ENCODE measurements at places on chromosomes 12 and 14.

DNA sequence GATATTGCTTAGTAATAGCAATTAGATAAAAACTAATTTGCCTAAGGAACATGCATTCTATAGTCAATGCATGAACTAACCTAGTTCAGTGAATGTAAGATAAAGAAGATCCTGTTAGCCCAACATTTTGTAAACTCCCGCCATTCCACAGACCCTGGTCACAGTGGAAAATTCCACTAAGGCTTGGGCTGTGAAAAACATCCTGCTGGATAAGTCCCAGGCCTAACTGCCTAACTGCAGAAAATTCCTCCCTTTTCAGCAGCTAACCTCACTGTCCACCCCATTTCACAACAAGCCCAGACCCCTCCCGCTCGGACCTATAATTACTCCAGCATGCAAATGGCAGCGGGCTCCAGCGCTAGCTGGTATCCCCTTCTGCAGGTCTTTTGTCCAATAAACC lies 97.9 kb upstream of the GARIN6 start:
- DNase-seq: no peak

DNA sequence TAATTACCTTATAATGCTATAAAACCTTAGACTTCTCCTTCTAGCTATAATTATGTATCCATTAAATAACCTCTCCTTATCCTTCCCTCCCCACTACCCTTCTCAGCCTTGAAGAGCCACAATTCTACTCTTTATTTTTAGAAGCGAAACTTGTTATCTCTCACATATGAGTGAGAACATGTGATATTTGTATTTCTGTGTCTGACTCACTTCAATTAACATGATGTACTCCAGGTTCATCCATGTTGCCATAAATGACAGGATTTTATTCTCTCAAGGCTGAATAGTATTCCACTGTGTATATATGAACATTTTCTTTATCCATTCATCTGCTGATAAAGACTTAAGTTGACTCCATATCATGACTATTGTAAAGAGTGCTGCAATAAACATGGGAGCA lies 485.6 kb downstream of the FLRT2 start:
- DNase-seq: no peak

DNA sequence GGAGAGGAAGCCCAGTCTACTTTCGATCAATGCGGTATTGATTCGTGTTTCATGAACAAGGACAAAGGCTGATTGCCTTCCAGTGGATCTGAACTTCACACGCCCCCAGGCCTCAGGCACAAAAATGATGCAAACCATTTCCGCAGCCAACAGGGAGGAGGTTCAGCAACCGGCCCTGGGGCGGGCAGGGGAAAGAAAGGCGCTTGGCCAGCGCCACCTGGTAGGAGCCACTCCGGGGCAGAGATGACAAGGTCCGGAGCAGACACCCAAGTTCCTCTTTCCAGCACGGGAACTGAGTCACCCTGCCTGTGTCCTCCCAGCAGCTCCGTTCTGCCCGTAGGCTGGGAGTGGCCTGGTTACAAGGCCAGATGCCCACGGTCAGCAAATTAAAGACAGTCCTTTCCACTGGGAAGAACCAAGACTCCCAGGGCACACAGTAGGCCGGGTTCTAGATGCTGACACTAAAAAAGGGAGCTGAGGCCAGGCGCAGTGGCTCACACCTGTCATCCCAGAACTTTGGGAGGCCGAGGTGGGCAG lies 136.3 kb downstream of the SCARB1 start:
- no peak for DNase-seq

- DNase-seq: no peak
These were observed 172.6 kb downstream of the PRKCH start for GRCh38 chr14:61494018-61494417.

GRCh38 chr14:39768589-39768988 lies 336.4 kb upstream of the FBXO33 start:
- no peak for DNase-seq

- DNase-seq: no peak
These were observed 52.9 kb downstream of the ACTN1 start for GRCh38 chr14:68926236-68926635.

- no peak for DNase-seq
These were observed 174.7 kb upstream of the DAAM1 start for GRCh38 chr14:59013672-59014298.

- no peak for DNase-seq
These were observed 215.4 kb upstream of the PRICKLE1 start for GRCh38 chr12:42804928-42805327.

- no peak for DNase-seq
These were observed 49.9 kb upstream of the OR4E1 start for GRCh38 chr14:21723431-21724045.

DNA sequence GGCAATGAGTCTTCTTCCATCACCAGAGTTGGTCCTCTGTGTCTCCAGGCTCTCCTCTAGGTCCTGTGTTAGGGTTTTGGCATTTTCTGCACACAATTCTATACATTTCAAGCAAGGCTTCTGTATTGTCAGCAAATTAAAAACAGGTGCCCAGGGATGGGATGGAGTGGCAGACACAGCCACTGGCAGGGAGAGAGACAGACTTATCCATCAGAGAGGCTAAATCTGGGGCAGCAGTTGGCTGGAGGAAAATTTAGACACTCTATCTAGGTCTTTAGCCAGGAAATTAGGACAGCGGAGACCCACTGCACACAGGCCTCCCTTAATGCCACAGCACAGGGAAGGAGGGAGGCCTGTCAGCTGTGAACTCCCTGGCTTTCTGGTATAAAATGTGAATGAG lies 20.2 kb downstream of the PLEKHD1 start:
- DNase-seq: no peak

- DNase-seq: no peak
These were observed 122.4 kb downstream of the ANO6 start for GRCh38 chr12:45338272-45338671.

- DNase-seq: no peak
These were observed 6.5 kb downstream of the HIP1R start for GRCh38 chr12:122841544-122842321.

- no peak for DNase-seq
These were observed 2.5 kb downstream of the CARMIL3 start for GRCh38 chr14:24054324-24054641.

DNA sequence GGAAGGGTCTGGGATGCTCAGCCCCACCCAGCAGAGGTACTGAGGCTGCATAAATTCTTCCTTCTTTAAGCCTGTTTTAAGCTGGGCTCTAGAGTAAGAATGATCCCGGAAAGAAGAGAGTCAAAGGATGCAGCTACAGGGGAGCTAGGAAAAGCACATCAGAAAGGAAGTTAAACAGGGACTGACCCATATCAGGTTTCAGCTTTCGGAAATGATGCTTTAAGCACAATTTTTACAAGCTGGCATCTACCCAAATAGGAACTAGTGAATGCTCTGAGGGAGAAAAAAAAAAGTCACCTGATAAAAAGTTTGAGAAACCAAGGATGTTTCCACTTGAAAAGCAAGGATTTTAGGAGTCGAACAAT lies 22.0 kb downstream of the TSPAN8 start:
- no peak for DNase-seq

GRCh38 chr12:24721191-24721590 lies 227.7 kb downstream of the BCAT1 start:
- no peak for DNase-seq

DNA sequence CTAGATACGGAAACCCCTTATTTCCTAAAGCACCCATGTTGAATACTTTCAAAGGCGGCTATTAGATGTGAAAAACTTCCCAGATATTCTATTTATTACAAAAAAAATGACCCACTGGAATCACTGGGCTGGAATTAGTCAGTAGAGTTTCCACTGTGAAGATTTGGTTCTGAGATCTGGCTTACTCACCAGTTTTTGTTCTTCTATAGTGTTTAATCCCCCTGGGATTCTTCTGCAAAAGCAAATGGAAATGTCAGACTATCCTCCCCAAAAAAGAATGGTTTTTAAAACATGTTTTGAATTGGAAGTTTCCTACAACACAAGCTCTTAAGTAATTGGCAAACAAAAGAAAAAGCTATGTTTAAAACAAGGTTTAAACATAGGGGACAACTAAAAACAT lies 166.4 kb downstream of the STXBP6 start:
- no peak for DNase-seq

DNA sequence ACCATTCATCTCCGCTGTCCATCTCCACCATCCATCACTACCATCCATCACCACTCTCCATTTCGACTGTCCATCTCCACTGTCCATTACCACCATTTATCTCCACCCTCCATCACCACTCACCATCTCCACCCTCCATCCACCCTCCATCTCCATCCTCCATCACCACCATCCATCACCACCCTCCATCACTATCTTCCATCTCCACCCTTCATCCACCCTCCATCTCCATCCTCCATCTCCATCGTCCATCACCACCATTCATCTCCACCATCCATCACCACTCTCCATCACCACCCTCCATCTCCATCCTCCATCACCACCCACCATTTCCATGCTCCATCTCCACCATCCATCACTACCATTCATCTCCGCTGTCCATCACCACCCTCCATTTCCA lies 5.2 kb upstream of the CEP170B start:
- no peak for DNase-seq

GRCh38 chr12:67789266-67789665 lies 140.7 kb downstream of the DYRK2 start:
- DNase-seq: no peak

GRCh38 chr14:49769581-49770211 lies 1.7 kb downstream of the KLHDC2 start:
- DNase-seq: no peak

GRCh38 chr12:89935850-89936249 lies 227.2 kb upstream of the ATP2B1 start:
- DNase-seq: no peak

- DNase-seq: no peak
These were observed 359.9 kb downstream of the ADGRD1 start for GRCh38 chr12:131313635-131314034.

- DNase-seq: no peak
These were observed 7.6 kb upstream of the EXD2 start for GRCh38 chr14:69183735-69184134.

- no peak for DNase-seq
These were observed 170.2 kb upstream of the HMGA2 start for GRCh38 chr12:65653946-65654629.

GRCh38 chr12:11885261-11886038 lies 185.3 kb upstream of the BCL2L14 start:
- no peak for DNase-seq

- no peak for DNase-seq
These were observed 23.2 kb downstream of the AP5M1 start for GRCh38 chr14:57291692-57292647.

GRCh38 chr12:83958997-83959396 lies 953.6 kb downstream of the SLC6A15 start:
- DNase-seq: no peak

DNA sequence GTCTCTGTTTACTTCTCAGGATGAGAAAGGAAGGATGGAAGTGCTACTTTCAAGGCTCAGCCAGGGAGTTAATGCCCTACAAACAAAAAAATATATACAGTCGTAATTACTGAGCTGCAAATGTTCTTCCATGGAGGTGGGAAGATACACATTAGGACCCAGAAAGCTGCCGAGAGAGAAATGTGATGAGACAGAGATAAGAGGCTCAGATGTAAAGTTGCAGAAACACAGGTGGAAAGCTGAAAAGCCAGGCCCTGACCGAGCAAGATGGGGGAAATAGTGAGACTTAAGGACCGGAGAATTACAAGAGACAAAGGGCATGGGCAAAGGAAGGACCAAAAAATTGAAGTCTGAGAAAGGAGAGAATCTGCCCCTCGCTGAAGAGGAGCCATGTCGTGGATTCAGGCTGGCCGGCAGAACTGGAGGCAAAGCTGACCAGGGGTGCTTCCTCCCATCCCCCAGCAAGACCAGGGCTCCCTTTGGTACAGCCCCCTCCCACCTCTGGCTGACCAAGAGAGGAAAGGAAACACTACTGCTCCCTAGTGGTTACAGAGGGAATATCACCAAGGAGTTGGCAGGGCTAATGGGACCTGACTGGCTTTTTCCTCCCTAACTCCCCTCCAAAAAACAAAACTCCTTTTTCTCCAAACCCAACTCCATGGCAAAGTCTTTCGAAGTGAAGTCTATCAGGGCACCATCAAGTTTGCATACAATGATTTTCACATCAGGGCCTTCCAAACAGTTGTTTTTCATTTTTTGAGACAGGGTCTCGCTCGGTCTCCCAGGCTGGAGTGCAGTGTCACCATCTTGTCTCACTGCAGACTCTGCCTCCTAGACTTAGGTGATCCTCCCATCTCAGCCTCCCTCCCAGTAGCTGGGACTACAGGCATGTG lies 12.1 kb downstream of the ZFHX2 start:
- DNase-seq: no peak

GRCh38 chr14:95495538-95496025 lies 20.9 kb downstream of the SYNE3 start:
- no peak for DNase-seq

- no peak for DNase-seq
These were observed 63.8 kb upstream of the NRXN3 start for GRCh38 chr14:78106381-78106780.

DNA sequence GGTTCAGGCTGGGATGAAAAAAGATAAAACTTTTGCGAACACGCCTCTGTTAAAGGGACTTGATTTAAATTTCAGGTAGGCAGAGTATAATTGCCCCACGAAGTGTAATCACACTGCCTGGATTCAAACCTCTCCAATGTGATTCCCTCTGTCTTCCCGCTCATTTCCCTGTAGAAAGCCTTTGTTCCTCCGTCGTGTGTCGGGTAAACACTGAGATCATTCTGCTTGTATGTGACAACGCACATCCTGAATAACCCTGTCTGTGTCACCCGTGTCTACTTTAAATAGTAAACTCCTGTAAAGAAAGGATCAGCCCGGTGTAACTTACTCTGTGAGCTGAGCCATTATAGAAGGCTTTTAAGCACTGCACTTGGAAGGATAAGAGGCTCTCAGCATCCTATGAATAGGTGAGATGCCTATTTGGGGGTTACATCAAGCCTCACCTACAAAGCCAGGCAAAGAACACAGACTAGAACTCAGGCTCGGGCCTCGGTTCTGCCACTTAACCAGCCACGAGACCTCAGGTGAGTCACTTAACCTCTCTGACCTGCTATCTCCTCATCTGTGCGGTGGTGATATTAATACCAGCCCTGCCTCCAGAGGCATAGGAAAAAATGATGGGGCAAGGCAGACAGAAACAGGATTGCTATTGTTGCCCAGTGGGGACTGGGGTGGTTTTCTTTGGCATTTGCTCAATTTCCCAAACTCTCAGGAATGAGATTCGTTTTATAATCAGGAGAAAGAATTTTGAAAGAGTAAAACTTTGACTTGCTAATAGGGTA lies 74.2 kb downstream of the RBM19 start:
- no peak for DNase-seq

Measured in stimulated activated CD4-positive, alpha-beta T cell treated with anti-CD3 and anti-CD28 coated beads, TNF-alpha, amount 100 ng/mL, for 1 hour (primary cell).